HCT116 (cell line): ENCODE measurements at places on chromosomes 6 and 20. TPM values are rescaled to one million over a fixed set of nuclear protein-coding genes. Genes with fewer than 3 reads are reported as not detected.

Gene SEL1L2
- not detected for total RNA-seq

DNA sequence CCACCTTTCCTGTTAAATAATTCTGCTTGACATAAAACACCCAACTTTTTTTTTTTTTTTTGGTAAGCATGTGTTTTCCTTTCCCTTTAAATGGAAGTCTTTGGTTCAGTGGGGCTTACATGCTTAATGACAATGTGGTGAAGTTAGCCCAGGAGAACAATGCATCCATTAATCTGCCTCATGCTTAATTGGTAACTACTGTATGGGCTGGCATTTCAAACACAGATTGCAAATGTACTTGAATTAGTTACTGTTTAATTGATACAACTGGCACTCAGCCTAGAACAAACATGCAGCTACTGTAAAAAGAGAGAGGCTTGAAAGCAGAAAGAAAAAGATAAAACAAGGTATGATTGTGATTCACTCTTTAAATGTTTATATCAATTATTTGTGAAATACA lies 483.6 kb upstream of the NOX3 start:
- DNase-seq: no peak

Gene AGER
- 22.6 TPM for total RNA-seq

- no peak for DNase-seq
Measured at GRCh38 chr20:41559658-41560057, 58.5 kb downstream of the CHD6 start.

DNA sequence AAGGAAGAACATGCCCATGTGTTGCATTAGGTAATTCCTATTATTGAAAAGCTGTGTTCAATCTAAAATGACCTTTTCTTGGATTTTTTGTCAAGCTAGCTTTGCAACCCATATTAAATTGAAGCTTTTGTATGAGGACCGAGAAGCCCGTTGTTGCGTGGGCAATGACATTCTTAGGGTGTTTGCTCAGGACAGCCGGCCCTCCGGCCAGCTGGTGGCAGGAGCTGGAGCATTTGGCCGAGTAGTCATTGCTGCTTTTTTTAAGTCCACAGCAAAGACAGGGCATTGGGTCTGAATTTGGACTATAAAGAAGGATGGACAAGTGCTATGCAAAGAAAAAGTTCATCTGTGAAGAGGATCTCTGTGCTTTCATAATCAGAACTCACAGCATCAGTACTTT lies 365.8 kb downstream of the SAMD5 start:
- DNase-seq: no peak

Gene CRISP2
- total RNA-seq: not detected

DNA sequence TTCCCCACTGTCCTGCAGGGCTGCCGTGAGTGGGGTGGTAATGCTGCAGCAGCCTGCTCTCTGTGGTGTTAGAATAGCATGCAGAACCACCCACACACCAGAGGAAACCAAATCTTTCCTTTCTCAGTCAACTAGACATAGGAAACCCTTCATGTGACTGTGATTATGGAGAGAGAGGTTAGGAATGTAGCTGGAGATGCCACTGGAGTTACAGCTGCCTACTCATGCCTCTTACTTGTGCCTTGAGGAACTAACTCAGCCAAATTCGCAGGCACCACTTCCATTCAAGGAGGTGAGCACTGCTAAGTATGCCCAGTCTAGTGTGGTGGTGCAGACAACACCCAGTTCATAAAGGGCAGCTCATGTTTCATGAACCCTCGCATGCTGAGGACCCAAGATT lies 27.4 kb downstream of the MUC22 start:
- no peak for DNase-seq

Gene ESR1
- 0.17 TPM for total RNA-seq

Gene HCK
- total RNA-seq: 0.17 TPM

DNA sequence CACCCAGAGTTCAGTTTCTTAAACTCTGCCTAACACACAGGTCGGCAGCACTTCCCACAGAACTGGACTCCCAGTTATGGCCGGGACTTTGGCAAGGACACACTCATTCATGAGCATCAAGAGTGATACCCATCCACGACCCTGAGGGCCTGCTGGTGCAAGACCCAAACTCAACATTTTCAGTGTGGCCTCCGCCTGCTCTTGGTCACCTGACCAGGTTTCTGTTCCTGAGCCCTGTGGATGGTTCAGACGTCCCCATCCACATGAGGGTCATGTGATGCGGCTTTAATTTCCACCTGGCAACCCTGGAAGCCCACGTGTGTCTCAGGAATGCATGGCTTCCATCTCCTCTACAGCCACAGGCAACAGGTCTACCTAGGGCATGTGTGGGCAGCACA lies 245.3 kb downstream of the DLL1 start:
- DNase-seq: no peak
